ENCODE measurements at places on chromosomes 6 and 20.

- no peak for DNase-seq
Measured at GRCh38 chr6:156351346-156351966, 425.7 kb upstream of the ARID1B start.

DNA sequence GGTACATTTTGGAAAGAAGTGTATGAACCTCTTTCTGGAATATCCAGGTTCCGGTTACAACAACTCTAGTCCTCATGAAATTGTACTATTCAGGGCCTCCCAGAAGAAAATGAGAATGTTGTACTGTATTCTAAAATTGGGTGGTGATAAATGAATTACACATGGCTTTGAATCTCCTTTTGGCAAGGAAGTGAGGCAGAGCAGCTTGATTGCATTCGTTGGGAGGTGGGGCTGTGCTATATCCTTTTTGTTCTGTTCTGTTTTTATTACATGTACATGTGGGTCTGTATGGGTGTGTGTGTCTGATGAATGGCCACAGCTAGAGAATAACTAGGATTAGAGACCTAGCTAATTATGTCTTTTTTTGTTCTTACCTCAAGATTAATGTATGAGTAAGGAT lies 37.8 kb upstream of the SNRPB2 start:
- DNase-seq: no peak

DNA sequence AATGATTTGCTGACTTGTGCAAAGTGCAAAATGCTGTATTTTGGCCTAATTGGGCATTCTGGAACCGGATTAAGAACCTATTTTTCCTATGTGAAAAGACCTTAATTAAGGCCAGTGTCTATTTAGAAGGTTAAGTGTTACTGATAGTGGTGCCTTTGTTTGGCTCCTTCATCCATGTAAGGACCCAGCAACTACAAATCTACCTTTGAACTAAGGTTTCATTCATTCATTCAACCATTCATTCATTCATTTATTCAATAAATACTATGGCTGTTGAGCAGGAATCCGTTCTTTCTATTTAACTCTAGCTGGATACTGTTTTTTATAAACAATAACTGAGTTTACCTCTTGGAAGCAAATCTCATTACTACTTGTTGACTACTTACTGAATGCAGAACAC lies 33.6 kb downstream of the MAPK14 start:
- no peak for DNase-seq

DNA sequence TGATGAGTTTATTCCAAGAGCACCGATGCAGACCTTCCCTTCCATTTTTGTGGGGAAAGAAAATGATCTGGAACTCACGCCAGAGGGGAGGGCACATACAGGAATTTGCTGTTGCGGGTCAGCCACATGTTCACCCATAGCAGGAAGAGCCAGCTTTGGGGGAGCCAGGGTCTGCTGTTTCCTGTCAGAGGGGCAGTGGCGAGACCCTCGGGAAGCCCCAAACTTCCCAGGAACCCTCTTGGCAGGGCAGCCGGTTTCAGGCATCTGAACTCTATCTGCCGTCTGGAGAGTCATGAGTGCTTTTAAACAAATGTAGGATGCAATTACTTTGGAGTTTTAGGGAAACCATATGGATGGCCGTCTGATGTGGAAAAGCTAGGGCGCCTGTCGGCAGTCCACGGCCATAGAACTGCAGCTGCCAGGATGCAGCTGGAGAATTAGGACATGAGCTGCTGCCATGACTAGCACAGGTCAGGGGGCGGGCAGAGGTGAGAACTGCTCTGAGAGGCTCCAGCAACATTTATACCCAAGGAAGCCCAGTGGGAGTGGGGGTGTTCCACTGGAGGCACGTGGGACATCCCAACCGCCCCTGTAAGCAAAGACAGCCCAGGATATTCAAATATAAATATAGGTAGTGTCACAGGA lies 14.8 kb upstream of the SERPINB9 start:
- no peak for DNase-seq
